ENCODE measurements at places on chromosomes 2 and 18.

DNA sequence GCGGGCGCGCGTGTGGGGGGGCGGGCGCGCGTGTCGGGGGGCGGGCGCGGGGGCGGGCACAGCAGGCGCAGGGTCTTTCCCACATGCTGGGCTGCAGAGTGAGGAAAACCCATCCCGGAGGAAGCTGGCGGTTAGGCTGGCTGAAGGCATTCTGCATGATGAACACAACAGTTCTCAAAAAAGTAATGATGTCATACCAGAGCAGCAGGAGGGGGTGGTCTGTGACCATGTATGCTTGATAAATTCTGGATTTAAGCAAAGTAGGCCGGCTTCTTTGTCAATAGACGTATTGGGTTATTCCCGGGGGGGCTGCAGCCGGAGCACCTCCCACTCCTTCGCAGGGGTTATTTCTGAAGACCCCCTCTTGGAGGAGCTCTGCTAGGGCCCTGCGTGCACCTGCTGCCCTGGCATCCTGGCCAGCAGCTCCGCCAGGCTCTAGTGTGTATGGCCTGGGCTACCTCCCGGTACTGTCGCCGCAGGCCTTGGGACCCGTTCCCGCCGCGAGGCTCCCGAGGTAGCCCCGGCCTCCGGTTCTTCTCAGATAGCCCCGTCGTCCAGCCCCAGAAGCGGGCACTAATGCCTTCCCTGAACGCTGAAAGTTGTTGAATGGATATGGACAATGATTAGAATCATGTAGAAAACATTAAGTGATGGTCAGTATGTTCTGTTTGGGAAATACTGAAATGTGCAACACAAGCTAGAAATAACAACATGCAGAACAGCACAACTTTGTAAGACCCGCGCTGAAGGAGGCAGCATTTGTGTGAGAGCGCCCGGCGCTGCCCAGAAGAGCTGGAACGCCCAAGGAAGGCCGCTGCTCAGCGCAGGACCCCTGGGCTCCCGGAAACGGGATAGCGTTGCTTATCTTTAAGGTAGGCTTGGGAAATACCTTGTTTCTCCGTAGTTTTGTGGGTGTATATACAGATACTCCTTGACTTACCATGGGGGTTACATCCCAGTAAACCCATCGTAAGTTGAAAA is 101.4 kb upstream of the RAB6C start:
- DNase-seq, result peak; percentile 69

- peak; percentile 6 for DNase-seq
Observed at GRCh38 chr2:118197011-118197675, 108.9 kb downstream of the INSIG2 start.

DNA sequence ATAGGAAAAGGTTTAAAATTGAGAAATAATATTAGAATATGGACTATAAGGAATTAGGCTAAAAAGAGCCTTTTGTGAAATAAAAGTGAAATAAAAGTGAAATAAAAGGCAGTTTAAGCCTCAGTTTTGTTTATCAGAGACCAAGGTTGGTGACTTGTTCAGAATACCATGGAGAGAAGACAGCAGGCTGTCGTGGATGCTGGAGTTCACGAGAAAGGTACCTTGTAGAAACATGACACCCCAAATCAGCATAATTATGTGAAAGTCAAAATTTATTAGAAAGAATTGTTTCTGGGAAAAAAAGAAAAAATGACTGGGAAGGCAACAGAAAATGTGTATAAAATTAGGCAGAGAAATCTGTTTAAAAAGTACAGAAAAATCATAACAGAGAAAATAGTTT is 46.5 kb upstream of the SPAG16 start:
- DNase-seq, result no peak

GRCh38 chr2:174326161-174327020 is 8.4 kb upstream of the SP9 start:
- no peak for DNase-seq

GRCh38 chr2:102366406-102367112 is 11.0 kb downstream of the IL18R1 start:
- no peak for DNase-seq

GRCh38 chr2:61537277-61537949 is 743 bp downstream of the XPO1 start:
- DNase-seq, result no peak

DNA sequence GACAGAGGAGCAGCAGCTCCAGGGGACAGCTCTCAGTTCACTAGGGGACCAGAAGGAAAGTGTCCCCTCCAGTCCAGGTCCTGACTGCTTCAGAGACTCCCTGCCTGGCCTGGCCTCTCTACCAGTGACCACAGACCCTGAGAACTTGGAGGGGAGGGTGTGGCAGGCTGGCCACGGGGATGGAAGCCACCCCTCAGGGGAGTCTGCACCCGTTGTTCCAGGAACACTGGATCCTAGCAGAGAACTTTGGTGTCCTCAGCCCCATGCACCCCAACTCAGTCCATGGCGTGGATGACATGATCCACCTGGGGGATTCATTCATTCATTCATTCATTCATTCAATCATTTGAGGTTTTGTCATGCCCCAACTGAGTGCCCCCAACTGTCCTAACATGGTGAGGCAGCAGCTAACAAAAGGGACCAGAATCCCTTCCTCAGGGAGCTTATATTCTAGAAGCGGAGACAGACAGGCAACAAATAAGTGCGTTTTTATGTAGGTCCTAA is 31.9 kb downstream of the MYO7B start:
- no peak for DNase-seq

DNA sequence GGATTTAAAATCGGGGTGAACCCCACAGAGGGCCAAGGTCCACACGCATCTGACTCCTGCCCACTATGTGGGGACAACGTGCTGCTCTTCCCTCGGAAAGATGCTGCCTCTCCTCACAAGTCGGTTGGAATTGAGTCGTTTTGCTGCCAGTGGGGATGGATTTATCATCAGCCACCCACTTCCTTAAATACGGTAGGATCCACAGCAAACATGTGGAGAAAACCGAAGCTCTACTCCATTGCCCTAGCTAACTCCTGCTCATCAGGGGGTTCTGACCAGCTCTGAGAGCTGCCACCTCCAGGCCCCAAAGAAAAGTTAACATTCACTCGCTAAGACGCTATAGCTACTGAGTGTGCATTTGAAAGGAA is 80.9 kb downstream of the CHRNA1 start:
- DNase-seq, result peak; percentile 63

- no peak for DNase-seq
Observed at GRCh38 chr2:1088192-1088860, 137.7 kb downstream of the SNTG2 start.

- peak; percentile 80 for DNase-seq
Observed at GRCh38 chr2:26462511-26463243, 15.2 kb downstream of the OTOF start.

- DNase-seq, result no peak
Observed at GRCh38 chr2:42127425-42128424, 41.4 kb upstream of the EML4 start.

DNA sequence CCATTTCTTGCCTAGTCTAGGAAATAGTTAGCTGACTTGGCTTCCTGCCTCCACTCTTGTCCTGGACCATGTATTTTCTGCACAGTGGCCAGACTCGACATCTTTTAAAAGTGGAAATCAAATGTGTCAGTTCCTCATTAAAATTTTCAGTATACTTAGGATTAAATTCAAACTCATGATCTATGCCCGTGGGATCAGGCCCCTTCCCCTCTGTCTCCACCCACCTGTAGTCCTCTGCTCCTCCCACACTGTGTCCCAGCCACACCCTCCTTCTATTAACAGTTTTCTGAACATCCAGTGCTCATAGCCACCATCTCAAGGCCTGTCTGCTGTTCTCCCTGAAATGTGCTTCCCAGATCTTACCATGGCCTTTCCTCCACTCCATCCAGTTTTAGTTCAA is 13.3 kb downstream of the ARHGAP25 start:
- DNase-seq, result no peak

DNA sequence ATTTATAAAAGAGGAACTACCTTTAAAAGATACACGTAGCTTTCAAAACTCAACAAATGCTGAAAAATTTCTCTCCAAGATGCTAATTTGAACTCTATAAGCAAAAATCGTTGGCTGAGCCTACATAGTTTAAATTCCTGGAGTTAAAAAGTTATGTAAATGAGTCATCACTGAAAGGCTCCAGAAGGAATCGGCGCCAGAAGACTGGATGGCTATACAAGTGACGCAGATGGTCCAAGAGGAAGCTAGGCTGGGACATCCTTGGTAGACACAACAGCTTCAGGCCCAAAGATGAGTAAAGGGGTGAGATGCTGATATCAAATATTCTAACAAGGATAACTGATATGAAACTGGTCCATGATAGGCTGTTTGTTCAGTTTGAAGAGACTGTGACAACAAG is 22.8 kb upstream of the DNAH6 start:
- DNase-seq, result peak; percentile 97

- no peak for DNase-seq
Observed at GRCh38 chr2:79831961-79832360, 319.1 kb downstream of the CTNNA2 start.

- DNase-seq, result no peak
Observed at GRCh38 chr18:63046375-63046774, 273.2 kb downstream of the BCL2 start.

- DNase-seq, result peak; percentile 24
Observed at GRCh38 chr2:238060096-238060541, 682 bp upstream of the SCLY start.

- no peak for DNase-seq
Observed at GRCh38 chr2:226615891-226616290, 183.7 kb downstream of the IRS1 start.
